Natural killer cell (primary cell): ENCODE measurements at places on chromosomes 6 and 20. TPM values are rescaled to one million over a fixed set of nuclear protein-coding genes. Genes with fewer than 3 reads are reported as not detected.
A peak's percentile ranks its signal among the peaks of the same experiment; 100 is the strongest.

Gene GRM4
- total RNA-seq: not detected

Gene RIPOR3
- not detected for total RNA-seq

Gene CST2
- not detected for total RNA-seq

DNA sequence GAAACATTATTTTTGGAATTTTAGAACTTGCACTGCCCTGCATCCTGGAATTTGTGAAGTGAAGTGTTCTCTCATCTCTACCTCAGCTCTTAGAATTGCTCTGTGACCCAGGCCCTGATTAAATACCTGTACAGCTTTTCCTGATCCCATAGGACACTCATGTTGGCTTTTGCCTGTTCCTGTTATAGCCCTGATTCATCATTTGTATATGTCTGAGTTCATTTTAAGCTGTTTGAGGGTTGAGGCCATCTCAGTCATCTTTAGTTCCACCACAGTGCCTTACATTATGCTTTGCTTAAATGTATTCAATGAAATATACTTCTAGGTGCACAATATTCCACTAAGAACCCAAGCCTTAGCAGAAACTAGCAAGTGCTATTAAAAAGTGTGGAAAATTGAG, 26.4 kb downstream of the ZFAND3 start:
- no peak for DNase-seq

GRCh38 chr20:36836591-36837269, 39.2 kb upstream of the TLDC2 start:
- DNase-seq: peak; percentile 36

- DNase-seq: no peak
Measured at GRCh38 chr20:36368869-36369268, 62.7 kb downstream of the DLGAP4 start.

DNA sequence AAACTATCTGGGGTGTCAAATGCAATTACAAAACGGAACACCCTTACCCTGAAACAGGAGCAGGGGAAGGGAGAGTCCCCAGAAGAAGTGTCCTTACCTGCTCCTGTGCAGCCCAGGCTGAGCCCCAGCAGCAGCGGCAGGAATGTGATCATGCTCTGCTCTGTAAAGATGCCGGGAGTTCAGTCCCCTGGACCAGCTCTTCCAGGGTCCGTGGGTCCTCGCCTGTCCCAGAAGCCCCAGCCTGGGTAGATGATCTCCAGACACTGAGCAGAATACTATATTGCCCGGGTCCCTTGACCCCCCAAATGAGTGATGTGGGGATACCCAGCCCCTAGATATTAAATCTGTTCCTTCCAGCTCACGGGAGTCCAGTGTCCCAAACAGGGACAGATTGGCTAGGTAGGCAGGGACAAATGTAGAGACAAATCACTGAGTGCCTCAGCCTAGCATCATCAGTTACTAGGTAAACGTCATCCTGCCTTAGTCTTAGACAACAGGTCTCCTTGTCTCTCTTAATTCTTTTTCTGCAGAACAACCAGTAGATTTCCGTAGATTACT, at the start of gene HLA-DMB:
Gene HLA-DMB, minus strand, starts transcription at position 373 of the 558 bp plus-strand sequence. Its CDS starts 221 bp downstream, at position 152.
- DNase-seq: peak; percentile 31

DNA sequence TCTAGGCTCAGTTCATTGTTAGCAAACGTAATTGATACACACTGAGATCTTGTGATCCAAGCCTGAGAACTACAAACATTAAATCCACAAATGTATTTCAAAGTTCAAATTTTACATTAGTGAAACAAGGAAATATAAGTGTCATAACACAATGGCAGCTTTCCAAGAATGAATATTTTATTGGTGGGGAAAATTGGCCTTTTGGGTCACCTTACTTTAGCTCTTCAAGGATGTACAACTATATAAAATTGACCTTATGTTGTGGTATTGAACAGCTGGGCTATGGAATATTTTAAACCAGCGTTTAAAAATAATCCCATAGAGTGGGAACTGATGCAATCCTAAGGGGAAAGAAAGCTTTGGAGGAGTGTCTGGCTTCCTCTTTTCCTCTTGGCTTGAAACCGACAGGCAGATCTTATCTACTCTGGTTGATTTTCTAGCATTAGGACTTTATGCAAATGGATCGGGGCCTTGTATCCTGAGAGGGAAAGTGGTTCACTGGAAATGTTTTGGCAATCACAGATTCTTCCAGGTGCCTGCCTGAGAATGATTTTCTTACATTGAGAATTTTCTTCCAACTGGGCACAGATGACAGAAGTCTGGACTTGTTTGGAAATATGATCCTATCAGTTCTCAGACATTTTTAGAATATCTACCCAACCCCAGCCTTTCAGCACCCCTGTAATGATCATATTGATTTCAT, 184.8 kb upstream of the ECI2 start:
- no peak for DNase-seq

GRCh38 chr6:31441365-31442267, 38.2 kb downstream of the MICA start:
- peak; percentile 78 for DNase-seq

DNA sequence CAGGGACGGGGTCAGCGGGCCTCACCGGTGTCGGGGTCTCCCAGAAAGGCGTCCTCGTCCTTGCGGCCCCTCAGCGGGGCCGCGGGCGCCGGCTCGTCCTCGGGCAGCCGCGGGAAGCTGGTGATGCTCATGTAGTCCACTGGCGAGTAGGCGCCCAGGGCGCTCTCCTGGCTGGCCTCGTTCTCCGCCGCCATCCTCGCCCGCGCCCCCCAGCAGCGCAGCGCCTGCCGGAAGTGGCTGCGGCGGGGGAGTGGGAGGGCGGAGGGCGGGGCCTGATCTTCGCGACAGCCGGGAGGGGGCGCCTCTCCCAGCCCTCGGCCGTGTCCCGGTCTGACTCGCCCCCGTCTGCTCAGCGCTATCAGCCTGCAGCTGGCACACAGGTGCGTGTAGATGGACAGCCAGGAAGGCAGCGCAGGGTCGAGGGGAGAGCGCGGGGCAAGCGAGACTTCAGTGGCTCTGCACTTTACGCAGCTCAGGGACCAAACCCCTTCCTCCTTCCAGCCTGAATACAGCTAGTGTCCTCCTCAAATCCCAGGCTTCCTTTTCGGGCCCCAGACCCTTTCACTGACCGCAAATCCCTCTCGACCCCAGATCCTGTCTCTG, at the start of gene GGT7:
Gene GGT7, minus strand, starts transcription at position 235 of the 603 bp plus-strand sequence. Its CDS starts 41 bp downstream, at position 194.
- DNase-seq: peak; percentile 82

DNA sequence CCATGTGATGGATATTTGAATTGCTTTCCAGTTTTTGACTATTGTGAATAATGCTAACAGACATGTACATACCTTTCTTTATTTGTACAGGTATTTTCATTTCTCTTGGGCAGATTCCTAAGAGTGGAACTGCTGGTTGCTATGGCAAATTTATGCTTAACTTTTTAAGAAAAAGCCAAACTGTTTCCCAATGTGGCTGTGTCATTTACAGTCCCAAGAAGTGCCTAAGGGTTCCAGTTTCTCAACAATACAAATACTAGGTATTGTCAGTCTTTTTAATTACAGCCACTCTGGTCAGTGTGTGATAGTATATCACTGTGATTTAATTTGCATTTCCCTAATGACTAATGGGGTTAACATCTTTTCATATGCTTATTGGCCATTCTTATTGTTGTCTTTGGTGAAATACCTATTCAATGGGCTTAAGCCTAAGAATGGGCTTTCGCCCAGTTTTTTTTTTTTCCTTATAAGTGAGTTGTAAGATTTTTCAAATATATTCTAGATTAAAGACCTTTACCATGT, 10.3 kb downstream of the REPS1 start:
- no peak for DNase-seq

- peak; percentile 81 for DNase-seq
Measured at GRCh38 chr6:107674995-107675738, 148.9 kb downstream of the SCML4 start.

GRCh38 chr6:116059713-116060571, 749 bp downstream of the FRK start:
- no peak for DNase-seq

- no peak for DNase-seq
Measured at GRCh38 chr20:36219671-36220220, 16.5 kb upstream of the AAR2 start.

- no peak for DNase-seq
Measured at GRCh38 chr20:16366529-16366928, 206.7 kb downstream of the KIF16B start.

DNA sequence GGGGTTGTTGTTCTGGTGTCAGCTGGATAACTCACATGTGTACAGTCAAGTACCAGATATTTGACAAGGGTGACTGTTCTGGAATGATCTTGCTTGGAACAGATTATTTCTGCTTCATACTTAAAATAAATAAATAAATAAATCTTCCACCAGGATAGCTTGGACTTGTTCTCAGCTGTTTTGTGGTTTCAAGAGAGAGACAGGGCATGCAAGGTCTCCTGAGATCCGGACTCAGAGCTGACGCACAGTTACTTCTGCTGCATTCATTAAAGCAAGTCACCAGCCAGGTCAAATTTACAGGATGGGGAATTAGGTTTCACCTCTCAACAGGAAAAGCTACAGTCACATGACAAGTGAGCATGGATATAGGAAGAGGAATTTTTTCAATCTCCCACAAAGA, 285.0 kb upstream of the SPTLC3 start:
- DNase-seq: no peak

- DNase-seq: no peak
Measured at GRCh38 chr6:167571550-167571949, 246.7 kb downstream of the TTLL2 start.

DNA sequence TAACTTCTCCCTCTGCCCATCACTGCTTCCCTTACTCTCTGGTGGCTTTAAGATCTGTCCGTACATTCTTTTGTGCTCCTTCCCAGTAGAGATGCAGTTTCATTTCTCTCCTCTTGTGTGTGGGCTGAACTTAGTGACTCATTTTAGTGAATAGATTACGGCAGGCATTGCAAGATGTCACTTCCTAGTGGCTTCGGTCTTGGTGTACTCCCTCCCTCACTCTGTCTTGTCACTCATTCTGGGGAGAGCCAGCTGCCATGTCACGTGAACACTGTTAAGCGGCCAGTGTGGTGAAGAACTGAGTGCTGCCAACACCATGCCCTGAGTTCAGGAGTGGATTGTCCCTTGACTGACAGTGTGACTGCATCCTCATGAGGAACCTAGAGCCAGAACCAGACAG, 115.9 kb downstream of the OTOR start:
- DNase-seq: no peak

DNA sequence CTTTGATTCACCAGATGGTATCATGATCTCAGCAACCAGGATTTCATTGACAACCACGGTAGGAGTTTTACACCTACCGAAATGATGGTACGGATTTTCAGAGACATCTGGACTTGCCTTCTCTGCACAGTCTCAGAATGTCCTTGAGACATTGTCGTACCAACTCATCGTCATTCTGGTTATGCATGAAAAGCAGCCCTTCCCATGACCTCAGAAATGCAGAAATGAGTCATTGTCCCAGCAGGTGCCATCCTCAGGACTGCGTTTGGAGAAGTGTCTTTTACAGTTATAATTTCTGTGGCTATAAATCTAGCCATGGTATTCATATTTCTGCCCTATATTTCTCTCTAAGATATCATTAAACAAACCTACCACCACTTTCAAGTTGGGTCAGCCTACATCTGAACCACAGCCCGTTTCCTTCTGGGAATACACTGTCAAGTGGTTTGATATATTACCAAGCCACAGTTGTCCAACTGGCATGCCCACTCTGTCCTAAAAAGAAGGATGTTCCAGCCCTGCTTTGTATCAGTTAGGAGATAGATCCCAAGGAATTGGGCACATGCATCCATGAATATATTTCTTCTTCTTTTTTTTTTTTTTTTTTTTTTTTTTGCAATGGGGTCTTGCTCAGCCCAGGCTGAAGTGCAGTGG, 7.5 kb upstream of the BFSP1 start:
- no peak for DNase-seq
